ENCODE measurements at places on chromosomes 1 and 21. TPM values are rescaled to one million over a fixed set of nuclear protein-coding genes. Genes with fewer than 3 reads are reported as not detected.

Gene LCA5L
- total RNA-seq, result 0.28 TPM

Gene OPTC
- total RNA-seq, result not detected

Gene OLFML2B
- 0.56 TPM for total RNA-seq

Gene HSD3B2
- total RNA-seq, result not detected

Gene CACNA1S
- total RNA-seq, result not detected

DNA sequence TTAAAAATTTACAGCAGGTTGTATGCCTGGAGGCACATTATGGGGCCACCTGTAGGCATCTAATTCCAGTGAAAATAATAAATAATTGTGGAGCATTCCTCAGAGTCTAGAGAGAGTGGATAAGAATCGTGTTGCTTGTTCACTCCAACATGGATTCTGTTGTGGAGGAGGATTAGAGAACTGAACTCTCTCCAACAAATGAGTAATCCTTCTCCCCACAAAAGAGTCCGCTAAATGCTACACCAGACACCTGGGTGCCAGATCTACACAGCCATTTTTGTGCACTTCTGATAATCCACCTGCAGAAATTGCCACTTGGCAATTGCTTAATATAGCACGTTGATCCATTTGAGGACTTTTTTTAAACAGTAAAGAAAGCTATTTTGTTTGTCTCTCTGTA, 113.7 kb upstream of the DPYD start:
- peak; percentile 59 for DNase-seq

DNA sequence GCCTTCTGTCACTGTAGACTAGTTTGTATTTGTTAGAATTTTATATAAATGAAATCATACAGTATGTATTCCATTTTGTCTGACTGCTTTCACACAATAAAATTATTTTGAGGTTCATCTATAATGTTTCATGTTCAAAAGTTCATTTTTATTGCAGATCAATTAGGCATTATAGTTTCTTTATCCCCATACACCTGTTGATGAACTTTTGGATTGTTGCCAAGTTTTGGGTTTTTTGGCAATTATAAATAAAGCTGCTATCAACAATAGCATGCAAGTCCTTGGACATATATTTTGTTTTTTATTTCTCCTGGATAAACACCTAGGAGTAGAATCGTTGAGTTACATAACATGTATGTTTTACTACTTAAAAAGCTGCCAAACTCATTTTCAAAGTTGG, 47.1 kb upstream of the FAM3B start:
- no peak for DNase-seq

DNA sequence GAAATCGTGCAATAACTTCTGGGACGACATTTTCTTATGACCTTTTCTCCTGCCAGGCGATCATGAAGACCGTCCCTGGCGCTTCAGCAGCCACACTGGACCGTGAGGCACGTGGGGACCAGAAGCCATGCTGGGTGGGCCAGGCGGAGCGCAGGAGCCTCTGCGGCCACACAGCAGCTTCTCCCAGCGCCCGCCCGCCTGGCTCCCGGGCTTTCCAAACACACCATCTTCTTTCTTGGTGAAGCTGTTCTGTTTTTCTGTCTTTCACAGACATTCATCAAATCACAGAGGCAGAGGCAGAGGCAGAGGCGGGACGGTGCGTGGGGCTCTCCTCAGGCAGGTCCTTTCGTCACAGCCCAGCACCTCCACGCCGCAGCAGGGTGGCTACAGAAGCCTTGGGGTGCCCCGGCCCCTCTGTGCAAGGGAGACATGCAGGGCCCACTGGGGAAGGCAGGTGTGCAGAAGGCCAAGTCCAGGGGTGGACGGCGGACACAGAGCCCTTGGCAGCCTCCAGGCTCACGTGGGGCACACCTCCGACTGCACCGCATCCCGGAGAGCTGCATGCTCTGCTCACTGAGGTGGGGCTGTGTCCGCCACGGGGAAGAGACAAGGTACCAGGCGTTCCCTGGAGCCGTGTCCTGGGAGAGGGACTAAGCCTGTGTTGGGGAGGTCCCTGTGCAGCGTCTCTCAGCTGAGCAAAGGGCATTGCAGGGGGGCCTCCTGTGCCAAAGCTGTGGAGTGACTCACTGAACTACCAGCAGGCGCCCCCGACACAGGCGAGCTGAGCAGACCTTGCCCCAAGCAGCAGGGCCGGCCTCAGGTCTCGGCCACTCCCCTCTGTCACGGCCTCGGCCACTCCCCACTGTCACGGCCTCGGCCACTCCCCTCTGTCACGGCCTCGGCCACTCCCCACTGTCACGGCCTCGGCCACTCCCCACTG, 2.6 kb upstream of the TMEM240 start:
- no peak for DNase-seq

DNA sequence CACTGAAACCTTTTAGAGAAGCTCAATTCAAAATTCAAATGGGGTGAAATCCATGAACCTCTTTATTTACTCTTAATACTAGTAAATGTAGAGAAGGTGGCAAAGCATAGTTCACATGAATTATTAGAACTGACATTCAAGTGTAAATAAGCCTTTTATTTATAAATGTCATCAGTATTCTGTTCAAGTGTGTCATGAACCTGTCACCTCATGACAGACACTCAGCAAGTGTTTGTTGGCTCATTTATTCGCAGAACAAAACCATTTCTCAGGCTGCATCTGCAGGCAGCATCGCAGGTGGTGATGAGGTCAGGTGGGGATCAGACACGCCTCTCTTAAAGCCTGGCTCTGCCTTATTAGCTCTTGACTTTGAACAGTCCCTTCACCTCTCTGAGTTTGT, 116.6 kb downstream of the SETD4 start:
- DNase-seq, result no peak

- DNase-seq, result no peak
These were observed 38.3 kb downstream of the GJA5 start for GRCh38 chr1:147722124-147722523.

- DNase-seq, result peak; percentile 90
These were observed 9.7 kb upstream of the SHCBP1L start for GRCh38 chr1:182962554-182963115.

DNA sequence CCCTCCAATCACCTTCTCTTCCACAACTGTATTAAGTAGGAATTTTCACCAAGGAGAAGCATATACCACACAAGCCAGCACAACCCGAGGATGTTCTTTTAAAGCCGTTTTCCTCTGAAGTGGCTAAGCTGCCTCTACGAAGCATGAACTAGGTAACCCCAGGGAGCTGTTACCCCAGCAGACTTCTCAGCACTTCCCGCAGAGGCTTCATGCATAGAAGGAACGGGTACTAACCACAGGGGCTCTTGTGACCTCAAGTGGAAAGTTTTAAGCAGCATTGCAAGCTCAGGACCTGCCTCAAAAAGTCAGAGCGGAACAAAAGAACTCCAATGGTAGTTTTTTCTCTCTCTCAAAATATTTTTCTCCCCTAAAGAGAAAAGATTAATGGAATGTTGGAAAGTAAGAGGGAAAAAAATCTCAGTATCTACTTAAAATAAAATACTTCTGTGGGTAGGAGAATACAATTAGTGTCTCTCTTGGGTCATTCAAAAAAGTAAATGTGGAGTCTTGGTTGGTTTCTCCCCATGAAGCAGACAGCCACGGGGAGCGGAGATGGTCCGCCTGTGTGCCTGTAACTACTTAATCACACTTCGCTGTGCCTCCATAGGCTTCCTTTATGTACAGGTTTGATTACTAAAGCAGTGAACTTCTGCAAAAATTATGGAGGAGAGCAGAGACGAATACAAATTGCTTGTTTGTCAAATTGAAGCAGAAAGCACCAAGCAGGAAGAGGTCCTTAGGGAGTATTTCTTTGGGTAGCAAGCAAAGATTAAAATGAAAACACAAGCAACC, 40.9 kb downstream of the STX6 start:
- no peak for DNase-seq

DNA sequence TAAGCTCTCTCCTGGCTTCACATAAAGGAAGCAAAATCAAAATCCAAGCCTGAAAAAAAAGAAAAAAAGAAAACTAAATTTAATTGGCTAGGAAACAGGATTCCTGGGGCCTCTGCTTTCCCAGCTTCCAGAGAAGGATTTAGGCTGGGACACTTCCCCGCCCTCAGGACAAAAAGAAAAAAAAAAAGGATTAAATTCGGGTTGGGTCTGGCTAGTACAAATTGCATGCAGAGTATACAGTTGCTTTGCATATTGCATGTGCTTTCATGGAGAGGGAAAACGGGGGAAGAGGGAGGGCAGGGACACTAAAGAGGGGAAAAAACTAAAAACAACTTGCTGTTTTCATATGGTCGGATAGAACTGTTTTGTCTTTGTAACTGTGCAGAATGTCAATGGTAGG, 42.7 kb downstream of the OLIG1 start:
- no peak for DNase-seq

DNA sequence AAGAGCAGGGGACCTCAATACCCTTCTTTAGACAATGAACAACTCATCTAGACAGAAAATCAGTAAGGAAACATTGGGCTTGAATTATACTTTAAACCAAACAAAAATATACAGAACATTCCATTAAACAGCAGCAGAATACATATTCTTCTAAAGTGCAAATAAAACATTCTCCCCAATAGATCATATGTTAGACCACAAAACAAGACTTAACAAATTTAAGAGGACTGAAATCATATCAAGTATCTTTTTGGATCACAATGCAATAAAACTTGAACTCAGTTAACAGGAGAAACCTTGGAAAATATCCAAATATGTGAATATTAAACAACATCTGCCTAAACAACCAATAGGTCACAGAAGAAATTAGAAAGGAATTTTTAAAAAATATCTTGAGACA, 47.7 kb upstream of the HP1BP3 start:
- DNase-seq, result peak; percentile 21

- no peak for DNase-seq
These were observed 179.7 kb downstream of the CHRM3 start for GRCh38 chr1:239566074-239566473.

GRCh38 chr1:41322835-41323234, 38.4 kb upstream of the FOXO6 start:
- DNase-seq, result no peak

- DNase-seq, result peak; percentile 99
These were observed 300.0 kb upstream of the VAMP3 start for GRCh38 chr1:7470904-7471638.

- DNase-seq, result no peak
These were observed 367 bp downstream of the WNT2B start for GRCh38 chr1:112509005-112509659.

- no peak for DNase-seq
These were observed at the start of gene ECE1 for GRCh38 chr1:21289700-21290545. Gene ECE1, minus strand, starts transcription at chr1:21290463. Its CDS starts 49 bp downstream, at chr1:21290414.

- peak; percentile 94 for DNase-seq
These were observed 38.0 kb downstream of the TMEM50B start for GRCh38 chr21:33441489-33442477.

GRCh38 chr1:181180407-181181031, 92.0 kb downstream of the IER5 start:
- no peak for DNase-seq

GRCh38 chr1:35592991-35593769, 20.1 kb downstream of the TFAP2E start:
- DNase-seq, result no peak

DNA sequence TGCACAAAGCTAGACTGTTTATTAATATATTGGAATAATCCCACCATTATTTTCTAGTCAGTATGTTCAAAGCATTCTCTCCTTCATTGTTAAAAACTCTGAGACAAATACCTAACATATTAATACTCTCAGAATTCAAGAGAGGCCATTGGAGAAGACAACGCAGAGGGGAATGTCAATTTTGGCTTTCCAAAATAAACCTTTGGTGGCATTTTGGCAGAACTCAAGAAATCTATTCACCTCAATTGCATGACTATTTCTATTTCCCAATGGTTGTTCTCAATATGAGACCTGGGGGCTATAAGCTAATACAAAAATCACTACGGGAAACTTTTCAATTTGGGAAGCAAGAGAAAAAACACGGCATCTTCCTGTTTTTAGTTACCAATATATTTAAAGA, 58.5 kb downstream of the RUSC1 start:
- DNase-seq, result no peak

DNA sequence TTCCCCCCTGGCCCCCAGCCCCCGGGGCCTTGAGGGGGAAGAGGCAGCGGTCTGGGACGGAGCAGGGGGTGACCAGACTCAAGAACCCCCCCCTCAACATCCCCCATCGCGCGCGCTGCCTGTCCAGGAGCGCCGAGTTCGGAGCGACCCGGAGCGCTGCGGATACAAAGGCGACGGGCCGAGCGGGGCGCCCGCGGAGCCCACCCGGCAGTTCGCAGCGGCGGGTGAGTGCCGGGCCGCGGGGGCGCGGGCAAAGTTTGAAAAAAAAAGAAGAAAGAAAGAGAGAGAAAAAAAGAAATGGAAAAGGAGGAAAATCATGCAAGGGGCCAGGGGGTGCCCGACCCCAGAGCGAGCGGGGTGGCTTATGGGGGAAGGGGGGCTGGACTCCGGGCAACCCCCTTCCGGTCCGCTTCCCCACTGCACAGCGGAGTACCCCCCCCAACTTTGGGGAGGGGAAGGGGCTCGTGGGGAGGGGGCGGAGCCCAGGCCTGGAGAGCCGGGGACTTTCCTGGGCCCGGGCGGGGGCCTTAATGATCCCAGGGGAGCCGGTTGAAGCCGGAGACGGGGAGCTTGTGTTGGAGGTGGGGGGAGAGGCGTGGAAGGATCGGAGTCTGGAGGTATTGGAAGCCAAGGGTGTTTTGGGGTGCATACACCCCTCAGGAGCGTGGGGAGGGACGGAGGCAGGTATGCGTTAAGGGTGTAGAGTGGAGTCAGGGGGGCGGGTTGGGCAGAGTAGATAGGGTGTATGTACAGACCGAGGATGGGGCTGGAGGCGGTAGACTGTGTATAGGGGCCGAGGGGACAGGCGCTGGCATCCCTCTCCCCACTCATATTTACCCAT, 502 bp downstream of the VANGL2 start:
- no peak for DNase-seq

GRCh38 chr1:3795453-3796214, 664 bp downstream of the LRRC47 start:
- no peak for DNase-seq

GRCh38 chr1:245215071-245215470, 60.3 kb downstream of the KIF26B start:
- no peak for DNase-seq

Measured in IMR-90 (cell line).